Kidney epithelial cell (primary cell): ENCODE measurements at places on chromosomes 7 and 10.

DNA sequence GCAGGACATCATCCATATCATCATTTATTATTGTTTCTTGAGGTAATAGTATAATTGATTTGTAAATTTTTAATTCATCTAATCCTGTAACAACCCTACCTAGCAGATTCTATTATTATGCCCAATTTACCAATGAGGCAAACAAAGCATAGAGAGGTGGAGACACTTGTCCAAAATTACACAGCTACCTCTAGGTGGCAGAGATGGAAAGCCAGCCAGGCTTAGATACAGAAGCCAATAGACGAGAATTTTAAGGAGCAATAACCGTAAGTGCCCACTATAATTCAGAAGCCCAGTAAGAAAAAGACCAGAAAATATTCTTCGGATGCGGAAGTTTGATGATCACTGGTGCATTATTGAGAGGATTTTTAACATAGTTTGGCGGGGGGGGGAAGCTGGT is 54.0 kb downstream of the ANK3 start:
- DNase-seq = no peak

GRCh38 chr10:34985823-34986222 is 104.3 kb downstream of the CUL2 start:
- DNase-seq = no peak

GRCh38 chr10:435397-435796 is 254.1 kb downstream of the DIP2C start:
- DNase-seq = no peak

DNA sequence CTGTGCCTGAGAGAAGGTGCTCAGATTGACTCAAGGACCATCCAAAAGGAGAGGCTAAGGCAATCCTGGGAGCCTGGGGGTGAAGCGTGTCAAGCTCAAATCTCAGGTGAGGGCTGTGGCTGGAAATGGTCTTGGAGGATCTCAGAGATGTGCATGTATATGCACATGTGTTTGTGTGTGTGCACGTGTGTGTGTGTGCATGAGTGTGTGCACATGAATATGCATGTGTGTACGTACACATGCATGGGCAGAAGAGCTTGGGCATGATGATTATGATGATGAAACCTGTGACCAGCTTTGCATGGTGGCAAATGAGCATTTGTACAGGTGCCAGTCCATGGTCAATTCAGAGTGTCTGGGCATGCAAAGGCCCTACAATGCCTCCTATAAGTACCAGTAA is 326.6 kb downstream of the CXCL12 start:
- no peak for DNase-seq

GRCh38 chr7:45157286-45157652 is 322 bp upstream of the RAMP3 start:
- no peak for DNase-seq

DNA sequence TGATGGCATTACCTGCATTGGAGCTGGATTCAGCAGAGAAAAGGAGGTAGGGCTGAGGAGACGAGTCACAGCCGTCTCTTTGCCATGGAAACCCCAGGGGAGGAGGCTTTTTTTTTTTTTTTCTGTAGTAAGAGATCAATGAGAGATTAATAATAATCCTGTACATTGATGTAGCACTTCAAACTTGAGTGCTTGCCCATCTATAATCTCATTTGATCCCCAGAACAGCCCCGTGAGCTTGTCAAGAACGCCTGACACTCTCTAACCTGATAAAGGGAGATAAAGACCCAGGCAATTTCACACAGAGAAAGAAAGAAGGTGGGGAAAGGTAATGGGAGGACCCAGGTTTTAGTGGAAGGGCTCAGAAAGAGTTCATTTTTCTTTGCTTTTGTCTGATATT is 195.2 kb upstream of the FOXK1 start:
- no peak for DNase-seq

DNA sequence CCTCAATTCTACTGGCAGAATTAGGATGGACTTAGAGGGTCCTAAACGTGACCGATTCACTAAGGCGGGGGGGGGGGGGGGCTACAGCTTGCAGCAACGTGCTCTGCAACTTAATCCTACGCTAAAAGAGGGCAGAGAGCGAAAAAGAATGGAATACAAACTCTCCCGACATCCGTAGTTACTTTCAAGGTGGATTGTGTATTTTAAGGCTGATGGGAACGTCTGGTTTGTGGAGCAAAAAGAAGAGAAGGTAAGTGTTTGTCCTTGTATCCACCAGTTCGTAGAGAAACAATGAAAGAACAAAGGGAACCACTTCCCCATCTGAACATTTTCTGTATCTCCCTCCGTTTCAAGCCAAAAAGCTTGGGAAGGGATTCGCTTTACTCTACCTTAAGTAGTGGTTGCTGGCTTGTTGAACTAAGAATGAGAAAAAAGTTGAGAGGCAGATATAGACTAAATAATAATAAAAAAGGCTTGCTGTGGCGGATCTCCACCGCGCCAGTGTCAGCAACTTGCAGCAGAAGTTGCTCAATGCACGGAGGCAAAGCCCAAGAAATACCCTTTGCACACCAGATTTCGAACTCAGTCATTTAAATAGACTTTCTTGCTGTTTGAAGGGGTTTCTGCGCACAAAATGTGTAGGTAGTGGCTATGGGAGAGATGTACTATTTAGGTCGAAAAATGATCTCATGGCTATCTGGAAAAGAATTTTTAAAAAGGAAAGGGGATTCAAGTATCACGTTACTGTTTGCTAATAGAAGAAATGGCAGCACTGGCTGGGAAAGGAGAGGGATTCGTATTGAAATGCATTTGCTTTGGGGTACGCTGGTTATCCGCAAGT is 736 bp downstream of the SKIDA1 start:
- DNase-seq = no peak

DNA sequence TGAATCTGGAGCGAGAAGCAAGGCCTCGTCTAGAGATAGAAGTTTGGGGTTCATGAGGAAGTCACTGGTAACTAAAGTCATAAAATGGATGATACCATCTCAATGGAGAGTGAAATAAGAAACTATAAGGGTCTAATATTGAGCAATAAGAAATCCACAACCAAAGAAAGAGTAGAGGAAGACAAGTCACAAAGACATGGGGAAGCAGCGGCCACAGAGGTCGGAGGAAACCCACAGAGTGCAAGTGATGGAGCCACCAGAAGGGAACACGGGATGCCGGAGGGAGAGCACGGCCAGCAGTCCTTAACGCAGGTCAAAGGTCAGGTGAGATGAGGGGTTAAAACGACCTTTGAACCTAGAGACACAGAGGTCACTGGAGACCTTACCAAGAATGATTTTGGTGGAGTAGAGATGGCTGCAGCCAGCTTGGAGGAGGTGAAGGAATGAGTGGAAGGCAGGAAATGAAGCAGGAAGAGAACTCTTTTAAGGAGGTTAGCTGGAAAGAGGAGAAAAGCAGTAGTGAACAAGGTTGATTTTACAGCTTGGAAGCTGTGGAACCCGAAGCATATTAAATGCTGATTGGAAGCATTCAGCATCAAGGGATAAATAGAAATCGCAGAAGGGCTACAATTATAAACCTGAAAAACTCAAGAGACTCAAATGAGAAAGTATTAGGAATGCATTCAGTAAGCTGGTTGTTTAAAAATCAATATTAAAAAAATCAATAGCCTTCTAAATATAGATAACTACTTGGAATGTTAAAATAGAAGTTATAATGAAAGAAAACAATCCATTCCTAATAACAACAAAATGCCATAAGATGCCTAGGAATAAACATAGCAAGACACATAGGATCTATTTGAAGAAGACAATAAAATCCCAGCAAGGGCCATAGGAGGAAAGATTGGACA is 93.7 kb downstream of the SVOPL start:
- no peak for DNase-seq

- no peak for DNase-seq
Measured at GRCh38 chr10:122671355-122671754, 28.3 kb downstream of the C10orf120 start.

DNA sequence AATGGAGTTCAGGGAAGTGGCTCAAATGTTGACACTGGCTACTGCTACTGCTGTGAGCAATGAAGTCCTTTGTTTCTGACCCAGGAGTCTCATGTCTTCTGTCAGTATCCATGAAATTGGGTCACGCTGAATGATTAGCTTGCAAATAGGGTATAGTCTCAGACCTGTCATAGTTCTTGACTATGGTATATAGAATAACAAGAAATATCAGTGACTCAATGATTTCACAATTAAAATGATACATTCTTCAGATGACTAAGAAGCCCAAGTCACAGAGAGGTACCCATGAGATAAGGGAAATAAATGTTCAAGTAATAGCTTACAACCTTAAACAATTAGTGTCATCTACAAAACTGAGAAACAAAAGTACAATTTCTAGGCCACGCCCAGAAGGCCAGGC is 89.3 kb downstream of the LYZL2 start:
- DNase-seq = no peak

- DNase-seq = no peak
Measured at GRCh38 chr7:121831801-121832200, 41.2 kb upstream of the PTPRZ1 start.

- no peak for DNase-seq
Measured at GRCh38 chr10:111370101-111370500, 293.3 kb downstream of the ADRA2A start.

DNA sequence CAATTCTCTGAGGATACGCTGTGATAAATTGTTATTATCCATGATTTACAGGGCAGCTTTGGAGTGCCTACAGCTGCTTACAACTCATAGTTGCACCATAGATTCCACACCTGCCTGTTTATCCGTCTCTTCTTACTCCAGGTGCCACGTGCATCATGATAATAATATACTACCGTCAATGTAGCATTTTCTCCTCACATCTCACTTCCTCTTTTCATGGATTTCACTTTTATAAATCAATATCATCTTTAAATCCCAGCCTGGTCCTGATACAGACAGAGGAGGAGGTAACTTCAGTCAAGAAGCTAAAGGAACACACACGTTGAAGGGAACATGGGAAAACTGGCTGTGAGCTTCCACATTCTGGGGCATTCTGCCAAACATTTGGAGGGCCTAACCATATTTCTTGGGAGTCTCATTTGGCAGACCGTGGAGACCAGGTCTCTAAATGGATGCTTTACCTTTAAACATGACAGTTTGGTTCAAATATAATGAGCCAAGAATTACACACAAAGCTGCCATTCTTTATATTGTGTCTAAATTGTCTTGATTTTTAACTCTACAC is 2.4 kb downstream of the CH25H start:
- no peak for DNase-seq
